ENCODE measurements at places on chromosomes 5 and 9. TPM values are rescaled to one million over a fixed set of nuclear protein-coding genes. Genes with fewer than 3 reads are reported as not detected.

DNA sequence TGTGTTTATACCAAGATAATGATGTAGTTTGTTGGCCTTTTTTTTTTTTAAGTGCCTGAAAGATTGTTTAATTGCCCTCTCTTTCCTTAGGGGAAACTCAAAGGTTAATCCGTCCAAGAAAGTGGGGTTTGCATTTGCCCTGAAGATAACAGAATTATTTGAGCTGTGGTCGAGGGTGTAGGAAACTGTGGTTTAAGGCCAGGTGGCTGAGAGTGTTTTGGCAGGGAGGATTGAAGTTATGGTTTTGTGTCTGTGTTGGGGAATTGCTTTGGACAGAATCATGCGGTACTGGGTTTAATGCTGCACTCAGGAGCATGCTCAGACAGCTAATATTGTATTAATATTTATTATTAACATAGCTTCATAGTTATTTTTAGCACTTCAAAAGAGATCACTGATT lies 509.8 kb downstream of the EBF1 start:
- DNase-seq, result no peak

DNA sequence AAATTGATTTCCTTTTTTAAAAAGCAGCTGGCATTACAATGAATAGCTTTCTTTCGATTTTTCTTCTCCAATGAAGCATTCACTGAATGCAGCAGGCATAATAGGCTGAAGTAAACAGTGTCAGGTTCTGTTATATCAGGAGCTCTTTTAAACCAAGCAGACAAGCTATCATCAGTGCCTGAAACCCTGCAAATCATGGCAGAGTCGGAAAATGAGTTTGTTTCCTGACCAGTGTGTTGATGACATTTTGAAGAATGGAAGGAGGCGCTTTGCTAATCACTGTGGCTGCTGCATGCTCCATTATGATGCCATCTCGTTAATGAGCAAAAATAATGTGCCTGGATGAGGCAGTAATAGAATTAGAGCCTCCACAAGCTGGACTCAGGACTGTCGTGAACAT lies 284.5 kb downstream of the ZNF608 start:
- no peak for DNase-seq

GRCh38 chr9:87271696-87272477 lies 225.8 kb upstream of the DAPK1 start:
- DNase-seq, result no peak

Gene AP3S1
- 54.2 TPM for total RNA-seq

- DNase-seq, result no peak
Measured at GRCh38 chr5:168971100-168971499, 329.8 kb downstream of the SLIT3 start.

DNA sequence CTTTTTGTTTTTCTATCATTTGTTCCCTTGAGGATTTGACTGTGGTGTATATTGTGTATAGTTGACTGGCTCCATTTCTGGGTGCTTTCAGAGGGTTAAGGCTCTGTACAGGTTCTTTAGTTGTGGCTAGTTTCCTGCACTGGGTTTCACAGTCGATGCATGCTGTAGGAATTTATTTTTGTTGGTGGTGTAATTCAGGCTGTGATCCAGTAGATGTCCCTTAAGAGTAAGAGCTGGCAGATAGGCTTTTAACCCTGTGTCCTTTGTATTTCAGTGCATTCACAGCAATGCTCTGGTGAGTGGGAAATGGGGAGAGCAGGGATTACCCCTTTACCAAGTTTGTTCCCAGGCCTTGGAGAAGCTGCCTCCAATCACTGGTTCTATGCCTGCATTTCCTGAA lies 112.9 kb downstream of the SPATA31D1 start:
- DNase-seq, result no peak

- DNase-seq, result no peak
Measured at GRCh38 chr5:98106116-98107031, 667.1 kb upstream of the RGMB start.

Gene SLC6A7
- 19.8 TPM for total RNA-seq

- no peak for DNase-seq
Measured at GRCh38 chr5:58358501-58359178, 101.2 kb downstream of the PLK2 start.

Gene PTPRD
- total RNA-seq, result 43.0 TPM

GRCh38 chr9:92140074-92140753 lies 25.0 kb upstream of the SPTLC1 start:
- peak; percentile 78 for DNase-seq

DNA sequence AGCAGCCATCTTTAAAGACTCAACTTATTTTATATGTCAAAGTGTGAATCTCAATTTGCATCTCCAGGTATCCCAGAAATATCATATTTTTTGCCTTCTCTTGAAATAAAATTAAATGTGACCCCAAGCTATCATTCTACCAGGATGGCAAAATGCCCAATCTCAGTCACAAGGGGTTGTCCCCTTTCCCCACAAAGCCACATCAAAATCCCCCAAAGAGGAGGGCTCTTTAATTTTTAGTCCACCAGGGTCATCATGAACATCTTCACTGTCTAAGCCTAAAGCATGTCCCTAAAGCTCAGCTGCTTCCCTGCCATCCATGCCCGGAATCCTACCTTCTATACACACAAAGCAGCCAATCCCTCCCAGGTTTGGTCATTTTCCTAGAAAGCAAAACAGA lies 670.5 kb upstream of the KLF4 start:
- no peak for DNase-seq

DNA sequence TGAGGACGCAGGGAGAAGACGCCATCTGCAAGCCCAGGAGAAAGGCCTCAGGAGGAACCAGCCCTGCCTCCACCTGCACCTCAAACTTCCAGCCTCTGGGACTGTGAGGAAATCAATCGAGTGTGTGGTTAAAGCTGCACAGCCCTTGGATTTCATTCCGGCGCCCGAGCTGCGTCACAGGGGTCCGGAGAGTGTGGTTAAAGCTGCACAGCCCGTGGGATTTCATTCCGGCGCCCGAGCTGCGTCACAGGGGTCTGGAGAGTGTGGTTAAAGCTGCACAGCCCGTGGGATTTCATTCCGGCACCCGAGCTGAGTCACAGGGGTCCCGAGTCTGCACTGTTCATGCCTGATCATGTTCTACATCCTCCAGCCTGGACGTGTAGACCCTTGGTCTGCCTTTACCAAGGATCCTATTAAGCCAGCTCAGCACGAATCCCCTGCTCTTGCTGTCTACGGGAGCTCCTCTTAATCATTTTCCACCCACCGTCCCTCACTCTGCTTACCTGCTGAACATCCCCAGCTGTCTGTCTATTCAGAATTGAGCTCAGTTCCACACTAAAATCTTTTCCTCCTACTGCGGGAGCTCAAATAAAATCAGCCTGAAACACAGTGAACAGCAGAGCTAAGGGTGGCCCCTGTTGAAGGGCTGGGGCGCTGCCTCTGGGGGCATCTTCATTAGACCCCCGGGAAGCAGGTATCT lies 73.0 kb upstream of the OLFM1 start:
- no peak for DNase-seq

DNA sequence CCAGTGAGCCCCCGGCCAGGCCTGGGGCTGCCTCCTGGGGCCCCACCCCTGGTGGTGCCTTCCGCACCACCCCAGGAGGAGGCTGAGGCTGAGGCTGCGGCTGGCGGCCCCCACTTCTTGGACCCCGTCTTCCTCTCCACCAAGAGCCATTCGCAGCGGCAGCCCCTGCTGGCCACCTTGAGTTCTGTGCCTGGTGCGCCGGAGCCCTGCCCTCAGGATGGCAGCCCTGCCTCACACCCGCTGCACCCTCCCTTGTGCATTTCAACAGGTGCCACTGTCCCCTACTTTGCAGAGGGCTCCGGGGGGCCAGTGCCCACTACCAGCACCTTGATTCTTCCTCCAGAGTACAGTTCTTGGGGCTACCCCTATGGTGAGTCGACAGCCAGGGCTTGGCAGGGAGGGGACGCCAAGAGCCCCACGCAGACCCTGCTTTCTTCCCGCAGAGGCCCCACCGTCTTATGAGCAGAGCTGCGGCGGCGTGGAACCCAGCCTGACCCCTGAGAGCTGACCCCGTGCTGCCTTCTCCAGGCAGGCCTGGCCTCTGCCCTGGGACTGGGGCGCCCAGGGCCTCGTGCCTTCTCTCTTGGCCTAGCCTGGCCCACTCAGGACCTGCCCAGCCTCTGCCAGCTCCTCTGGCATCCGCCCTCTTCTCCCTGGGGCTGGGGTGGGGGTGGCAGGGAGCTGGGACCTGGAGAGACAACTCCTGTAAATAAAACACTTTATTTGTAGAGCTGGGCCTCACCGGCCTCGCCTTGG lies 4.0 kb upstream of the EHMT1 start:
- DNase-seq, result no peak

Gene ARHGEF28
- total RNA-seq, result 18.7 TPM

DNA sequence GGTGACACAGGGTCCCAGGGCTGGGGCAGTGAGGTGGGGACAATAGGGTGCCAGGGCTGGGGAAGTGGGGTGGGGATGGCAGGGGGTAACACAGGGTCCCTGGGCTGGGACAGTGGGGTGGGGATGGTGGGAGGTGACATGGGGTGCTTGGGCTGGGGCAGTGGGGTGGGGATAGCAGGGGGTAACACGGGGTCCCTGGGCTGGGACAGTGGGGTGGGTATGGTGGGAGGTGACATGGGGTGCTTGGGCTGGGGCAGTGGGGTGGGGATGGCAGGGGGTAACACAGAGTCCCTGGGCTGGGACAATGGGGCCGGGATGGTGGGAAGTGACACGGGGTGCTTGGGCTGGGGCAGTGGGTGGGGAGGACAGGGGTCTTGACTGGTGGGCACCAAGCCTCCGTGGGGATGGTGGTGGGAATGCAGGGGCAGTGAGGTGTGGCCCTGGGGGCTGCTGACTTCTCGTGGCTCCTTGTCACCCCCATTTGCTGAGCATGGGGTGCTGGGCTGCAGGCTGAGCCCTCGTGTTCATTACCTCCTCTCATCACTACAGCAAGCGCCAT lies 41.7 kb downstream of the OLFM1 start:
- no peak for DNase-seq

DNA sequence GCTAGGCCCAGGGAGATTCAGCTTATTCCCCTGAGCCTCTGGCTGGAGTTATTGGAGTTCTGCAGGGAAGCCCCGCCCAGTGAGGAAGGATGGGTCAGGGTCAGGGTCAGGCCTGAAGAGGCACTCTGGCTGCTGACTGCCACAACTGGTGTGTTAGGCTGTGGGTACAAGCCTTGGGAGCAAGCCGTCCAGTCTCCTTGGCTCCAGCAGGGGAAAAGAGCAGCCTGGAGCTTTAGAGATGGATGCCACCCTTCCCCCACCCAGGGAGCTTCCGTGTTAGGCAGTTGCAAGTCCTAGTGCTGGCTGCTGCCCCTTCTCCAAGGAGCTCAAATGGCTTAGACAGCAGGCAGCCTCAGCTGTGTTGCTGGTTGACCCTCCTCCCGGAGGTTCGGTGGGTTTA lies 34.4 kb upstream of the TAF11L2 start:
- DNase-seq, result no peak

DNA sequence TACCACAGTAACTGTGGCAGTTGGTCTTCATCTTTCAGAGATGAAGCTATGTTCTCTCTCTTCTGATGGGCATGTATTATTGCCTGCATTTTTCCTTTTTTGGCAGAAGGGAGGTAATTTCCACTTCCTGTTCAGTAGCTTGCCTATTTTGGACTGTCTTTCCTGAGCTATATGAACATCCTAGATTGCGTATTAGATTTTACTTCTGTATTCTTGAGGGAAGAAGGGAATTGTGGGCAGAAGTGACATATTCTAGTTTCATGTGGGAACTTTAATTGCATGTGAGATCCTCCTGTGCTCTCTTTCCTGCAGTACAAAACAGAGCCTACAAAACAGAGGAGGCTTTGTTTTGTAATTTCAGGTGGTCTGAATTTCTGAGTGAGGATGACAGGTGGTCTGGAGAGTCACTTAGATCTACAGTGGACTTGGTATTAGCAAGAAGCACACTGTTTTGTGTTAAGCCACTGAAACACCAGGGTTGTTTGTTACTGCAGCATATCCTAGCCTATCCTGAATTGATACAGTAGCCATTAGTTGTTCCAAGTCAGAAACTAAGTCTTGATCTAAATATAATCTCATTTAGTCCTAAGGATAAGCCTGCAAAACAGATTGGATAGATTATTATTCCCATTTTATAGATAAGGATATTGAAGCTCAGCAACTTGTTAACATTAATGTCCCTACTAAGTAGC lies 68.1 kb downstream of the AOPEP start:
- DNase-seq, result no peak

GRCh38 chr5:1785062-1785461 lies 14.6 kb downstream of the MRPL36 start:
- no peak for DNase-seq

DNA sequence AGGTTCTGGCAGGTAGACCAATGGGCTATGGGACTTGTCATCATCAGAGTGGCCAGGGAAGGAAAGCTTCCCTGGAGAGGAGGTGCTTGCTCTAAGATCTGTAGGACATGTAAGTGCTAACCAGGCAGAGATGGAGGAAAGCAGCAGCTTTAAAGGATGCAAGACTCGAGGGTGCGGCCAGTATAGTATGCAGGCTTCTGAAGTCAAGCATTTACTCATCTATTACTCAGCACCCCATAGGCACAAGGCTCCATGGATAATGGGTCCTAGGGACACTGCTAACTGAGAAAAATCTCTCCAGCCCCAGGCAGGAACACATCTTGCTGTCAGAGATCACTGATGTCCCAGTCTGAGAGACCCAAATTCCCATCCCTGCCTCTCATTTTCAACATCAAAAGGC lies 49.7 kb downstream of the WWC1 start:
- no peak for DNase-seq

GRCh38 chr5:50653946-50654345 lies 12.5 kb upstream of the PARP8 start:
- DNase-seq, result peak; percentile 31
